ENCODE measurements at places on chromosomes 11 and 22.
A peak's percentile ranks its signal among the peaks of the same experiment; 100 is the strongest.

DNA sequence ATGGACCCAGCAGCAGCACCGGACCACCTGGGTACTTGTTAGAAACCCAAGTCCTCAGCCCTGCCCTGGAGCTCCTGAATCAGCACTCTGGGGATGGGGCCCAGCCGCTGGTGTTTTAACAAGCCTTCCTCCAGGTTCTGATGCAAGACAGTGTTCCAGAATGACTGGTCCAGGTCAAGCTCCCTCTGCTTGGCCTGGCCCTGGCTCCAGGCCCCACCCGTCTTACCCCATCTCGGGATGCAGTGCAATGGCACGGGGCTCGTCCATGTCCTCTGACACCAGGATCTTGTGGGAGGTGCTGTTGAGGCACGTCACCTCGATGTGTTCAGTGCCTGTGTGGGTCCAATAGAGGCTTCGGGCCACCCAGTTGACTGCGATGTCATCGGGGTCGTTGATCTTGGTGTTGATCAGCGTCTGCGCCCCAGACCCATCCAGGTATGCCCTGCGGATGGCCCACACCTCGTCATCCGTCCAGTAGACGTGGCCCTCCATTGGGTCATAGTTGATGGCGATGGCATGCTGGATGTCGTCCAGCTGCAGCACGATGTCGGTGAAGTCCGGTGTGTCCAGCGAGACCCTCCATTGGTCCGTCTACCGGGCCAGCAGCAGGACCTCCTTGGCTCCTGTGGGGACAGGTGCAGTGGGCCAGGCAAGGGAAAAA lies 140.3 kb downstream of the CRYBB2 start:
- no peak for DNase-seq

DNA sequence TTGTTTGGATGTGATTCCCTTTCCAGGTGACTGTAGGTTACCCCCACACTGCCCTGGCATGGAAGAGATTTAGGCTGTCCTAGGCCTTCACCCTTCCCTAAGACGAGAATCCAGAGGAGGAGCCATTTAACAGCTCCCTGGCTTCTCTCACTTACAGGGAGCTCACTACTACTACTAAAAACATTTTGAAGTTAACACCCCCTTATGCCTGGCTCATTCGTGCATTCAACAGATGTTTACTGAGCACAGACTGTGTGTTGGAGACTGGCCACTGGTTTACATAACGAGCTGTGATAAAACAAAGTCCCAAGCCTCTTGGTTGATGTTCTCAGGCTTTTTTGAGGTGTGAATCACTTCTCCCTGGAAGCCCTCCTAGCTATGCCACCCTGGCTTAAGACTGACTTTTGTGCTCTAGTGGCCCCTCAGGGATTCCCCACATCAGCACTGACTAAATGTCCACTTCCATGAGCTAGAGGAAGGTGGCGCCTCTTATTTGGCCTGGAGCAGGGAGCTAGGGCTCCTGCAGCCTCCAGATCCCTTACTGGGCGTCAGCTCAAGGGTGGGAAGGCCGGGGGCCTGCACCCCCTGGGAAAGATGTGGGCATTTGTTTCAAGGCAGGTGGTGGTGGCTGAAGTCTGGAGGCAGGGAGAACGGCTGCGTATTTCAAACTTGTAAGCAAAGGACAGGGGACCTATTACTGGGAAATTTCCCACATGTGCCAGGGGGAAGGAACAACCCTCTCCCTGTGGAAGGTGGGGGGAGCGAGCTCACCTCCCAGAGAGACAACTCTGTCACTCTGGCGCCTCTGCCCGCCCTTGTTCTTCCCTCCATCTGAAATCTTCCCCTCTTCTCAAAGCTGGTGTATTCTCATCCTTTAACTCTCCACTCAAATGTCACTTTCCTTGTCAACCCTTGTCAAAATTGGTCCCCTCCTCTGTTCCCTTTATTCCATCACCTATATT lies 19.4 kb upstream of the MALAT1 start:
- peak; percentile 97 for DNase-seq

DNA sequence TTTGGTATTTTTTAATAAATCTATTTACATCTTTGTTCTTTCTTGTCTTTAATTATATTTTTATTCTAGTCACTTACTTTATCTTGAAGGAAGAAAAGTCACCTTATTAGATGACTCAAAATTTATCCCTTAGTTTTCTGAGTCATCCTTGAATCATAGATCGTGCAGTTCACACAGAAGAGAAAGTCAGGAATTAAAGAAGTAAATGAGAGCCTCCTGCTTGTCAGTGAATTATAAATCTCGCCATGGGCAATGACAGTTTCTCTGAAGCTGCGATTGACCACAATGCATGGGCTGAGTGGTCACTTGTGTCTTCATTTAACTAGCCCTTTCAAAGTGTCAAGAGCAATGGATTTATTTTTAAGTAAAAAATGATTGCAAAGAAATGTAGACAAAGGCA lies 91.2 kb downstream of the LUZP2 start:
- DNase-seq: peak; percentile 63

GRCh38 chr22:37178350-37179125 lies 9.5 kb downstream of the C1QTNF6 start:
- no peak for DNase-seq

- DNase-seq: peak; percentile 73
Observed at GRCh38 chr22:24137595-24137994, 43.7 kb upstream of the SUSD2 start.

GRCh38 chr22:49350441-49351121 lies 477.1 kb downstream of the BRD1 start:
- DNase-seq: no peak

DNA sequence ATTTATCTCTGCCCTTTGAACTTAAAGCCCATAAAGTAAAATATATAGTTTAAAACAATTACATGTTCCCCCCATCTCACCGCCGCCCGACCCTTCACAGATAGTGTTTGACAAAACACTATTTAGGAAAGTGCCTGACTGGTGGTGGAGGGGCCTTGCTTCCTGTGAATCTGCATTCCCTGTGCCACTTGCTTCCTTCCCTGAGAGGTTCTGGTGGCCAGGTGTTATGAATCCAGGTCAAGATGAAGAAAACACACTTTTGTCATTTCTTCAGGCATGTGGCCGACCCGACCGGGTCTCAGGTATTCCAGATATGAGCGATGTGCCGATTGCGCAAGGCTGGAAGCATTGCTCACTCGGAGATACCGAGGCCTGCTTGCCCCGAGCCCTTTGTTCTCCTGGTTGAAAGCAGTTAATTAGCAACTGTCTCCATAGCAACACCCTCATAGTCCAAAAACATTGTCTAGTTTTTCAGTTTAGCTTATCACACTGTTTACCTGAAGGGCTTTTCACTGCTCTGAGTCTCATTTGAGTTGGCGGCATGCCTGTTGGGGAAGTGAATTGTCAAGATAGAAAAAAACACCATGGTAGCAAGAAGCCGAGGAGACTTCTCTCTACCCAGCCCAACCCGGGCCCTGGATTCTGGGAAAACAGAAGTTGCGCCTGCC lies 128.3 kb downstream of the TEAD1 start:
- DNase-seq: peak; percentile 85

- no peak for DNase-seq
Observed at GRCh38 chr22:31566484-31566883, 70.1 kb downstream of the SFI1 start.

DNA sequence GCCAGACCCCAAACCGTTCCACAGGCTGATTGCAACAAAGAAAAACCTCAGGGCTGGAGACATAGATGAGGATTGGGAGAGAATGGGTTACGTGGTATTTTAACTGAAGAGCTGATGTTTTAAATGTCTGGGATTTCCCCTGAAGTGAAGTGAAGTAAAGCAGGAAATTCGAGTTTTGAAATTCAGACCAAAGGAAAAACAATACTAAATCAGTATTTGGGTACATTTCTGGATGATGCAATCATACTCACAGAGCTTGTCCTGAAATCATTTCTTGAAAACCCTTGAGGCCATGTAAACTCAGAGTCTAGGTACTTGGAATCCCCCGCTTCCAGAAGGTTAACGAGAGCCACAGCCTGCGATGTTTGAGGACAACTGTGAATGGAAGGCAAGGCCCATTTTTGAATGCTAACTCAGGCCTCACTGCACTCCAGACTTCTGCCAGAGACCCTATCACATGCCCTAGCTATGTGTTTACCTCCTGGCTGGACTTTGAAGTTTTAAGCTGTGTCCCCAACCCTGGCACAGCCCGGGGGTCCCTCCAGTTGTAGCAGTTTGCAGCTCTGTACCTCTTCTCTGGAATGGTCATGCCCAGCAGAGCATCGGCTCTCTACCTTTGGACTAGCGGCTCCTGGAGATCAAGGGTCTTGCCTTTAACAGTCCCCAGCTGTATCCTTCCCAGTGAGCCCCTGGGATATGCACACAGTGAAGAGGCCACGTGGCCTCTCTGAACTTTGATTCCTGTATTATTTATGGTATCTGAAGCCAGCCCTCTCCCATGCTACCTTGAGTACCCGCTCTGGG lies 5.4 kb upstream of the FTH1 start:
- peak; percentile 97 for DNase-seq

- DNase-seq: no peak
Observed at GRCh38 chr11:87236368-87236767, 198.6 kb downstream of the TMEM135 start.

GRCh38 chr22:42623301-42623751 lies 8.6 kb upstream of the POLDIP3 start:
- no peak for DNase-seq

DNA sequence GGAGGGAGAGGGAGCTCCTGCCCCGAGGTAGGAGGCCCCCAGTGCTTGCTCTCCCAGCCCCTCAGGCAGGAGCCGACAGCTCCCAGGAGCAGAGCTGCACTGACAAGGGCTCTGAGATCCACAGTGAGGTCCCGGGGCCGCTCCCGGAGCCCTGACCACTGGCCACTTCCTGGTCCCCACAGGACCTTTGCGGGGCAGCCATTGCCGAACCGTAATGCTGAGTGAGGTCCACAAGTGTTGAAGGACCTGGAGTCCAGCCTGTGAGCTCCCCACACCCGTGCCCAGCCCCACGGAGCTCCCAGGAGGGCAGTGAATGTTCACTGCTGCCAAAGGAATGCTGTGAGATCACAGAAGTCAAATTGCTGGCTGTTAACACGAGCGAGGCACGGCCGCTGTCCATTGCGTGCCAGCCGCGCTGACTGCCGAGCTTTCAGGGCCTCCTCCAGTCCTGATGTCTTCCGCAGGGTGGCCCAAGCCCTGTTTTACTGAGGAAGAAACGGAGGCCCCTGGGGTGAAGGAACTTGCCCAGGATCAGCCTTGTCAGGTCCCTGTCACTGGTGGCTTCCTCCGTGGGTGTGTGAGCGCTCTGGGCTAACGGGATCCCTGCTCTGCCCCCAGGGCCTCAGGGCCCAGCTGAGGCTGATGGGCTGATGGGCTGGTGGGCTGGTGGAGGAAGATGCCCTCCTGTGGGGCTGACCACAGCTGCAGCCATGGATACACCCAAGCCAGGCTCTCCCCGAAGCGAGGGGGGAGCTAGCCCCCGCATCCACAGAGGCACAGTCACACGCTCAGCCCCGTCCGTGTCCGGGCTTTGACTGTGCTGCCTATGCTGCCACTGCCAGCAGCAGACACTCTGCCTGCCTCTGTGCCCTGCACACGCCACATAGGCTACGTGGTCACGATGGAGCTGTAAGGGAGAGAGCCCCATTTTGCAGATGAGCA lies 70.8 kb downstream of the WNT7B start:
- DNase-seq: peak; percentile 21

DNA sequence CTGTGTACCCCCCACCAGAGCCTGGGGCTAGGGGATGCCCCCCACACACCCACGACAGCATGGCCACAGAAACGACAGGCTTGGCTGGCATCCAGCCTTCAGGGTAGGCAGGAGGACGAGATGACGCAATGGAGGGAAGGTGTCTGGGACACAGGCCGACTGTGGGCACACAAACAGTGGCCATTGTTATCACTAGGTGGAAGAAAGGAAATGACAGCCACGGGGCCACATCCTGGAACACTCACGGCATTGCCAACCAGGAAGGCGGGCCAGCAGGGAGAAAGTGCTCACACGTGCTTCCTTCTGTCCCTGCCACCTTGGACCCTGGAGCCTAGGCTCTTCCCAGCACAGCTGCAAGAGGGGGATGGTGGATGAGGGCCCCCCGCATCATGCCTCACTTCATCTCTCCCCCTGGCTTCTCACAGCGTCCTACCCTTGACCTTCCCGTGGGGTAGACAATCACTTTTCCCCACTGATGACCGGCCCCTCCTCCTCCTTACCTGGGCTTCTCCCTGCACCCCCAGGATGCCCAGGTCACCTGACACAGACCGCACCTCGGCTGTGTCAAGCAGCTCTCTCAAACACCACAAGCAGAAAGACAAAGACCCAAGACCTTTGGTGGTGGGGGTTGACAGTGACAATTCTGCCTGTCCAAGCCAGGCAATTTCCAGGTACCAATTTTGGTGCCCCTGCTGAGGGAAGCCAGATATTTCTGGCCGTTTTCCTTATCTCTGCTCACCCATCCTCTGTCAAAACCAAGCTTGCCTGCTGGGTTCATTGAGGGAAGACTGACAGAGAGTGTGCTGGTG lies 8.6 kb downstream of the PLA2G6 start:
- DNase-seq: no peak

DNA sequence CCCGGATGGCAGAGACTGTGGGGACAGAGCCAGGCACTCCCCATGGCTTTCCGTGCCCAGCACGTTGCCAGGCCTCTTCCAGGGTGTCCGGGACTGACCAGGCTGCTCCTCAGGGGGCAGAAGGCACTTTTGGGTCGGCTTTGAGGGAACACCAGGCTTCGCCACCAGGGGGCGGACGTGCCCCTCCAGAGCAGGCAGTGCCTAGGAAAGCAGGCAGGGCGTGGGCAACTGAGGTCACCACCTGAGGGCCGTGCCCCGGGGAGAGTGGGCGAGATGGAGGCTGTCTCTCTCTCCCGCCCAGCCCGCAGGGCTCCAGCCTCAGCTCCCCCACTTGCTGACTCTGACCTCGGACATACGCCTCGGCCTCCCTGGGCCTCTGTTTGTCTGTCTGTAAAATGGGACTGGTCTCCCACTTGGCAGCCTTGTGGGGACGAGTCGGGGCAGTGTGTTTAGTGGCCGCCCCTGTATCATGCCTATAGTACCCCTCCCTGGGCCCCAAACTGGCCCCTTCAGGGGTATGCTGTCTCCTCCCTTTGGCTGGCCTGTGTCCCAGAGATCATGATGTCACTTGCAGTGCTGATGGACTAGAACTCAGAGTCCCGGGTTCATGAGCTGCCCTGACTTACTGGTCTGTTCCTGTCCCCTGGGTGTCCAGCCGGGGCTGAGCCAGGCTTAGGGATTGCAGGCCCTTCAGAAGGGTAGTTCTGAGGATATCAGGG lies 4.4 kb upstream of the PRR5 start:
- DNase-seq: peak; percentile 64

GRCh38 chr11:17915500-17916143 lies 97.2 kb downstream of the SERGEF start:
- no peak for DNase-seq

GRCh38 chr11:120137611-120138521 lies at the start of gene TRIM29:
Gene TRIM29 (minus strand): TSS chr11:120138113. CDS start chr11:120138031, 82 bp downstream.
- no peak for DNase-seq

DNA sequence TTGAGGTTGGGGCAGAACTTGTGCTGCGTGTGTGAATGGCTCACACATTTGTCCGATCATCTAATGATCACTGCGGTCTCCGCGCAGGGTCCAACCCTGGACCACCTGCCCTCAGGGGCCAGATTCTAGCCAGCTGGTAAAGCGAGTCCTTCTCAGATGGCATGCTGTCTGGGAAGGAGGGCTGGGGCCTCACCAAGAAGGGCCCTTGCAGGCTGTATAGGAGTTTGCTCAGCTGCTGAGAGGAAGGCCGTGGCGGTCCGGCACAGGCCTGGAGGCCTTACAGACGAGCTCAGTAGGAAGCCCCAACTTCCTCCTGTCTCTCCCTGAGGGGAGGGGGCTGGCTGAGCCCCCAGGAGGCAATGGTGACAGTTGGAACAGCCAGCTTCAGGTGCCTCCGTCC lies 13.7 kb downstream of the PHLDA2 start:
- no peak for DNase-seq
